WTC11 (cell line): ENCODE measurements at places on chromosomes 2 and 18. TPM values are rescaled to one million over a fixed set of nuclear protein-coding genes. Genes with fewer than 3 reads are reported as not detected.
A peak's percentile ranks its signal among the peaks of the same experiment; 100 is the strongest.

DSC1 gene
- not detected in 3 replicates for total RNA-seq

WDCP gene
- 30.5 to 33.6 TPM (median 31.9 TPM) in 3 replicates for total RNA-seq

ZNF804A gene
- total RNA-seq = not detected in 3 replicates

FNDC4 gene
- total RNA-seq = 12.5 to 14.1 TPM (median 13.0 TPM) in 3 replicates

HNMT gene
- 2.8 to 4.6 TPM (median 3.1 TPM) in 3 replicates for total RNA-seq

CHMP3 gene
- 21.3 to 22.7 TPM (median 22.7 TPM) in 3 replicates for total RNA-seq

TXNDC2 gene
- 0.09 to 0.26 TPM (median 0.14 TPM) in 3 replicates for total RNA-seq

SCN3A gene
- total RNA-seq = 0.04 TPM in 1 of 3 replicates, not detected in the others

TUBB8B gene
- 0.94 to 1.6 TPM (median 1.2 TPM) in 3 replicates for total RNA-seq

FBXO48 gene
- 1.3 to 1.5 TPM (median 1.3 TPM) in 3 replicates for total RNA-seq

ADNP2 gene
- 46.5 to 56.0 TPM (median 49.0 TPM) in 3 replicates for total RNA-seq

DNA sequence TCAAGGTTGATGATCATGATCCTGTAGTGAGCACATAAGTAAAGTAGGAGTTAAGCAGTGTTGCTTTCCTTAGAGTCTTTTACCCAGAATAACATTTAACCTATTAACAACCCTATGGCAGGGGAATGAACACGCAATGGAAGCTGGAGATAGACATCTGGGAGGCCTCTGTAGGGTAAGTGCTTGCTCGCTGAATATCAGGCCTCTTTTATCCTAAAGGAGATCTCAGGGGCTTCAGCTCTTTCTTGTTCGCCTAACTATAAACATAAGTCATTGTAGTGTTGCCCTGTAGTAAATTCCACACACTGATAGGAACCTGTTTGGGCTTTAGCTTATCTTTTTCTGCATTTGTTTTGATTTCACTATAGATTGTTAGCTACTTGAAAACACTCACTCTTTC lies 174.4 kb upstream of the TCF4 start:
- DNase-seq = no peak

GRCh38 chr18:71293322-71293721 lies 1004.5 kb downstream of the SOCS6 start:
- no peak for DNase-seq

- DNase-seq = no peak
These were observed 60.0 kb upstream of the NOSTRIN start for GRCh38 chr2:168742258-168742932.

DNA sequence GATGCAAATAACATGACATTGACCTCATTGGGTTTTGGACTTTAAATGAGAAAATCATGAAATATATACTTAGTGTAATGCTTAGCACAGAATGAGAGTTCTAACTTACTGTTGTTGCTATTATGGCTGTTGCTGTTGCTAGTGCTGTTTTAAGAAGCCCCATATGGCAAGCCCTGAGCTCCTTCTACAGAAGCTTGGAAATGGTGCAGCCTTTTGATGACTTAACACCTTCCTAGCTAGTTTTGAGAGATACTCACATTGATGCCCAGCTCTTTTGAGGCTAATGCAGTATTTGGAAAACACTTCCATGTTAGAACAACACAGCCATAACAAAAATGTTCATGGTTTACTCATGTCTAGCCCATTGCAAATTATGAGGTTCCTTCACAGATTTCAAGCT lies 30.9 kb downstream of the OSR1 start:
- no peak for DNase-seq

- no peak for DNase-seq
These were observed 314.5 kb downstream of the AGAP1 start for GRCh38 chr2:235808366-235808765.

- no peak for DNase-seq
These were observed 239.4 kb downstream of the DYSF start for GRCh38 chr2:71692621-71693277.

GRCh38 chr2:167475791-167476190 lies 587.5 kb downstream of the XIRP2 start:
- DNase-seq = no peak

DNA sequence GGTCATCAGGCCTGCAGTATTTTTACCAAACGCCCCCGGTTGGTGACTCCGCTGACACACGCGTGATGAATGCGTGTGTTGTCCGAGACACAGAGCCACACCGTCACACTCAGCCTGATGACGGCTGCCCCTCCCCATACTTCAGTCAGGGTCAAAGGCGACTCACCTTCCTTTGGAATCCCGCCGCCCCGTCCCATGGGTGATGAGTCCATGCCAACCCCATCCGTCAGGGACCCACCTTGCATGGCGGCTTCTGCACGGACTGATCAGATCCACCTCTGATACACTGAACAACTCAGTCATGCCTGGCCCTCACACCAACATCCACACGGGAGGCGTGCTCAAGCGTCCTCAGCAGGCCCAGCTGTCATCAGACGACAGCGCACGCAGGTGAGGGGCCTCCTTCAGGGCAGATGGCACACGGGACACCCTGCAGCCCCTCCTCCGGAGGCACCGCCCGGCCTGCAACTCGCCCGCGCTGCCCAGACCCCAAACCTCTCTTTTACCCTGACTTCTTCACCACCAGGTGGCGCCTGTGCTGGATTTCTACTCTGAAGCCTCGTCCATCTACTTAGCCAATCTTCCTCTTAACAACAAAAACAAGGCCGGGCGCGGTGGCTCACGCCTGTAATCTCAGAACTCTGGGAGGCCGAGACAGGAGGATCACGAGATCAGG lies 89.2 kb downstream of the ZNF516 start:
- peak; percentile 60 for DNase-seq

DNA sequence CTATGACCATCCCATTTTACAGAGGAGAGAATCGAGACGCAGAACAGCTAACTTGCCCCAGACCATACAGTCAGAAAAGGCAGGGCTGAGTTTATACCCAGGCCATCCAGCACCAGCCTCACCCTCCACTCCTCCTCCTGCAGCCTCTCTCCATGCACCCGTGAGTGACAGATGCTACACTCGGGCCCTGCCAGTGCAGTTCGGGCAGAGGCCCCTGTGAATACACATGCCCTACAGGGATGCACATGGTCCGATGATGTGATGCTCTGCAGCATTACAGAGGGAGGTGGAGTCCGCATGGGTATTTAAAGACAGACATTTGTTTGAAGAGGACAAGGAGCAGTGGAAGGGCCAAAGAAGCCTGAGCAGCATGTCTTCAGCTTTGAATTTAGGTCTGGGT lies 75.1 kb upstream of the PXDN start:
- no peak for DNase-seq

DNA sequence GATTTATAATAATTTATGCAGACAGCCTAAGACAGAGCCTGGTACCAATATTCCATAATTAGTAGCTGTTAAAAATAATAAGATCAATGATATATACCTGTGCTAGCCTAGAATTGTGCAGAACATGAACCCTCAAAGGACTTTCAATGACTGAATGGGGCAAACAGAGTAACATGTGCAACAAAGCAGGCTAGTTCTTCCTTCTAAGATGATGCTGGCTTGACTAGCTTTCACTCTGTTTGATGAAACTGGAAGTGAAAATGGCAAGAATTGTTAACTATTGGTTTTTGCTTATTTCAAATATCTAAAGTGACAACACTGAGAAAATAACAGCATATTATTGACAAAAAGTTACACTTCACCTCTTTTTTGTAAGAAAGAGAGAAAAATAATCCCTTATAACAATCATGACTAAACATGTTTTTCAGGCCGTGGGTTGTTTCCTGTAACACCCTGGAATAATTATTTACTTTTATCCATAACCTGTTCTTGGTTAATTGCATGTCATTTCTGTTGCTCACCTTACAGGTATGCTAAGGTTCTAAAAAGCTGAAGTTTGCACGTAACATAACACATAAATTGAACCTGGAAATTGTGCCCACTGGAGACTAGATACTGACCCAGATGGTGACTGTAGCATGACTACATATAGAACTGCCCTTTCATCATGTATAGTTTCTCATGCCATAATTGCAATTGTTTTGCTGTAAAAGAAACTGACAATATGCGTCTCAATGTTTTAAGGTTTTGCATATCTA lies 108.7 kb downstream of the C18orf54 start:
- no peak for DNase-seq

DNA sequence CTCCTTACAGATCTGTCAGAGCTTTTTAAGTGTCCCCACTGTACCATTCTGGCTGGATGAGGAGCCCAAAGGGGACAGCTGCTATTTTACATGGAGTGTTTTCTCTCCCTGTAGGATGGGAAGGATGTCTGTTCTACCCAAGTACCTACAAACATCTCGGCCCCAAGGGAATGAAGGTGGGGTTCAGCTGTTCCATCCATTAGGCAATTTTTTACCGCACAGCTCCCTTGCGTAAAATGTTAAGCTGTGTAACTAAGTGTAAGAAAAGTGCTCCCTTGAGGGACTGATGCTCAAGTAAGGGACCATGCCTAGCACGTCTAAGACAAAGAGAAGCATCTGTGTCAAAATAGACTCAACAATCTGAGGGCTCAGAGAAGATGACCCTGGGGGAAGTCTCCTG lies 180.3 kb downstream of the MYO5B start:
- no peak for DNase-seq

- no peak for DNase-seq
These were observed 81.1 kb upstream of the SLC39A10 start for GRCh38 chr2:195575879-195576401.

GRCh38 chr18:52829876-52830405 lies 489.9 kb downstream of the DCC start:
- no peak for DNase-seq

DNA sequence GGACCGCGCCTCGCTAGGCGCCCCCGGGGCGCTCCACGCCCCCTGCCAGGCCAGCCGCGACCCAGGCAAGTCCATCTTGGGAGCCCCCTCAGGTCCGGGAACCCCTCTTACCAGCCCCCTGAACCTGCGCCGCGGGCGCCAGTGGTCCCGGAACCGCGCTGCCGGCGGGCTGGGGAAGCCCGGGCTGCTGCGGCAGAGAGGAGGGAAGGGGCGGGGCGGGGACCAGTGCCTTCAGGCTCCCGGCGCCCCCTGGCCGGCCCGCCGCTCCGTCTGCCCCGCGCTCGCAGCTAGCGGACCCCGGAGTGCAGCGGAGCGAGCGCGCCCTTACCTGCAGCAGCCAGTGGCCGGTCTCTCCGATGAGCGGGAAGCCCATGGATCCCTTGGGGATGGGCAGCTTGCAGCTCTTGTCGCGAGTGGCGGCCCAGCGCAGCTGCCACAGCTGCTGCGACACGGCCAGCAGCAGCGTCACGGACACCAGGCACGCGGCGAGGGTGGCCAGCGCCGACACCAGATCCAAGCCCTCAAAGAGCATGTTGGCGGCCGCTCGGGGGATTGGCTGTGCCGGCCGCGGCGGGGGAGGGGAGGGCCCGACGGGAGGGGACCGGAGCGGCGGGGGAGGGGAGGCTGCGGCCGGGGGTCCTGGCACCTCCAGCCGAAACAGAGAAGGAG lies at the start of gene CYP26B1:
TSS of gene CYP26B1 (minus strand) at position 560 of the 669 bp plus-strand sequence. CDS start at position 532, 28 bp downstream.
- DNase-seq = peak; percentile 59

- peak; percentile 93 for DNase-seq
These were observed 17.4 kb upstream of the MRPL33 start for GRCh38 chr2:27754138-27754588.

- no peak for DNase-seq
These were observed 25.4 kb downstream of the CYBRD1 start for GRCh38 chr2:171547720-171548119.

DNA sequence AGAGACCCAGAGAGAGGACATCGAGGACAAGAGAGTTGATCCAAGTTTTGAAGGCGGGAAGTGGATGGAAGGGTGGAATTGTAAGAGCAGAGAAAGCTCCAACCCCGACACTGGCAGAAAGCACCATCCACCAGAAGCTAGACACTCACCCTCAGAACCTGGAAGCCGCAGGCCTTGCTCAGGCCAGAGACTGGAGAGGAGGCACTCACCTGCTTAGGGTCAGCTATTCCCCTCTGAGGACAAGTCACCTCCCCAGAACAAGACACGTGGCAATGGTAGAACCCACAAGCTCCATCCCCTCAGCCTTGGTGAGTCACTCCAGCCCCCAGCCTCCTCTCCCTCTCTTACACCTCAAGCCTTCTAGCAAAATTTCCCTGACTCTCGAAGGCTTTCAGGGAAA lies 64.9 kb downstream of the STEAP3 start:
- no peak for DNase-seq

GRCh38 chr18:11957636-11958035 lies 23.7 kb upstream of the IMPA2 start:
- DNase-seq = no peak

DNA sequence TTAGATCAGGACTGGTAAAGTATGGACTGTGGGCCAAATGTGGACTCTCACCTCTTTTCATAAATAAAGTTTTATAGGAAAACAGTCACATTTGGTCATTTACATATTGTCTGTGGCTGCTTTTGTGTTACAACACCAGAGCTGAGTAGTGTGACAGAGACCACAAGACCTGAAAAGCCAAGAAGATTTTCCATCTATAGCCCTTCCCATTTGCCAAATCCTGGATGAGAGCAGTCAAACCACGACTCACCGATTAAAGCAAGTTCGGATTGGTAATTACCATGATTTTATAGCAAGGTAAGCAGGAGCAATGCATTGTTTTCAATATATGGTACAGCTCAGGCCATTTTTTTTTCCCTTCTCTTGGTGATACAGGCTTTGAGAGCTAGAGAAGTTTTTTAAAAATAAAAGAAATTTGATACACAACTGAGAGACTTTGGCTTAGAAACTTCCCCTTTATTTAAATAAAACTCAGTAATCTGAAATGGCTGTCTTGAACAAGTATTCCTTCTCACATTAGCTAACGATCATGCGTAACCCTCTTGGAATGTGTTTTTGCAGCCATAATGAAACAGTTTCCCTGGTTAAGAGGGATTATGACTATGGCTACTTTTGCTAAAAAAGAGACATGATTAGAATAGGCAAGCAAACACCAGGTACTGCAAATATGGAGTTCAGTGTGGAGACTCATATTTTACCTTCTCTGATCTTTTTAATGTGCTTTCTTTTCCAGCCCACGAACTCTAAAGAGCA lies 9.5 kb upstream of the MALL start:
- DNase-seq = no peak

- no peak for DNase-seq
These were observed 66.8 kb downstream of the KYNU start for GRCh38 chr2:142944264-142944663.

GRCh38 chr18:22838221-22838620 lies 94.9 kb upstream of the RBBP8 start:
- no peak for DNase-seq
